ENCODE measurements at places on chromosomes 13 and 19. TPM values are rescaled to one million over a fixed set of nuclear protein-coding genes. Genes with fewer than 3 reads are reported as not detected.

Gene RPS28
- 318 TPM for total RNA-seq

Gene TEX29
- not detected for total RNA-seq

Gene LILRA6
- total RNA-seq, result not detected

Gene CD177
- not detected for total RNA-seq

Gene ASF1B
- total RNA-seq, result 0.44 TPM

Gene LILRB3
- not detected for total RNA-seq

Gene CIC
- total RNA-seq, result 38.5 TPM

Gene PRR19
- 0.86 TPM for total RNA-seq

Gene ZNF729
- total RNA-seq, result not detected

Gene ZNF554
- total RNA-seq, result 3.1 TPM
